ENCODE measurements at places on chromosomes 12 and 14.
A peak's percentile ranks its signal among the peaks of the same experiment; 100 is the strongest.

GRCh38 chr12:16608946-16609539 lies 3.1 kb upstream of the LMO3 start:
- peak; percentile 62 for DNase-seq

- no peak for DNase-seq
Observed at GRCh38 chr12:25194214-25194613, 746 bp downstream of the DNAI7 start.

GRCh38 chr12:72366255-72366654 lies 94.1 kb downstream of the TRHDE start:
- DNase-seq, result no peak

- DNase-seq, result no peak
Observed at GRCh38 chr12:59484575-59484974, 111.3 kb upstream of the SLC16A7 start.

DNA sequence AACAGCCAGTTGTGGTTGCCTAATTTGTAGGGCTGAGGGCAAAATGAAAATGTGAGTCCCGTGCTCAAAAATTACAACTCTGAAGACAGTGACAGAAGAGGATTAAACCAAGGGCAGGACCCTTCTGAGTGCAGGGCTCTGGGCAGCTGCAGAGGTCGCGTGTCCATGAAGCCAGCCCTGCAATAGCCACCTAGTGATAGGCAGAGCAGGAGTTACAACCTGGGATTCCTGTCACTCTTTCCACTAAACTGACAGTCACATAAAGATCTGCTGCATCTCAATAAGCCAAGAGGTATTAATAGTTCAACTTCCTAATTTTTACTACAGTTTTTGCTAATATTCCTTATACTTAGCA lies 94.1 kb downstream of the SLC2A13 start:
- DNase-seq, result no peak

- DNase-seq, result no peak
Observed at GRCh38 chr12:86254399-86255107, 1.6 kb downstream of the MGAT4C start.

- no peak for DNase-seq
Observed at GRCh38 chr12:46548605-46549071, 176.1 kb upstream of the SLC38A2 start.

Measured in NCI-H1694 treated with DMSO at 0.1 percent for 48 hours (cell line).